Thoracic aorta endothelial cell (primary cell): ENCODE measurements at places on chromosomes 7 and 10. TPM values are rescaled to one million over a fixed set of nuclear protein-coding genes. Genes with fewer than 3 reads are reported as not detected.

Gene GPER1
- 1.5 and 2.0 TPM in 2 replicates for total RNA-seq

Gene ANKRD2
- 0.27 and 1.2 TPM in 2 replicates for total RNA-seq

Gene TUBB8
- total RNA-seq = 0.07 TPM in 1 of 2 replicates, not detected in the other

Gene SPDYE1
- total RNA-seq = 0.07 TPM in 1 of 2 replicates, not detected in the other

Gene SLC26A3
- total RNA-seq = not detected in 2 replicates

Gene TRIM73
- 0.43 and 0.66 TPM in 2 replicates for total RNA-seq

Gene ANKMY2
- 9.8 and 12.5 TPM in 2 replicates for total RNA-seq

Gene ACTL6B
- not detected in 2 replicates for total RNA-seq

Gene PRRT4
- total RNA-seq = not detected in 2 replicates

Gene C10orf143
- total RNA-seq = 0.57 TPM in 1 of 2 replicates, not detected in the other

Gene SLC18A3
- not detected in 2 replicates for total RNA-seq

Gene AKR1C1
- 1.1 and 7.2 TPM in 2 replicates for total RNA-seq

Gene IL15RA
- 14.9 and 26.6 TPM in 2 replicates for total RNA-seq

Gene TNPO3
- 80.3 and 84.3 TPM in 2 replicates for total RNA-seq

Gene OPN4
- total RNA-seq = not detected in 2 replicates

Gene CPA2
- not detected in 2 replicates for total RNA-seq

Gene TAS2R38
- not detected in 2 replicates for total RNA-seq

Gene SEC31B
- 3.3 and 6.0 TPM in 2 replicates for total RNA-seq

Gene FAM237B
- not detected in 2 replicates for total RNA-seq

Gene CCDC7
- total RNA-seq = 7.3 and 19.6 TPM in 2 replicates

Gene ANXA8L1
- not detected in 2 replicates for total RNA-seq

Gene INMT
- total RNA-seq = not detected in 2 replicates

Gene PLCE1
- under 0.01 and 0.07 TPM in 2 replicates for total RNA-seq

Gene ACHE
- total RNA-seq = 0.13 and 0.22 TPM in 2 replicates

Gene EN2
- total RNA-seq = not detected in 2 replicates

Gene SLC26A4
- 1.7 and 2.0 TPM in 2 replicates for total RNA-seq

Gene SP8
- total RNA-seq = not detected in 2 replicates

Gene NPSR1
- total RNA-seq = not detected in 2 replicates

Gene ACTR3C
- total RNA-seq = 0.07 and 0.13 TPM in 2 replicates

Gene PTPN12
- total RNA-seq = 120 and 134 TPM in 2 replicates

Gene LIPK
- total RNA-seq = not detected in 2 replicates

Gene GNAT3
- not detected in 2 replicates for total RNA-seq

Gene VGF
- 0.07 TPM in 1 of 2 replicates, not detected in the other for total RNA-seq

Gene ARL4A
- 43.6 and 44.7 TPM in 2 replicates for total RNA-seq

Gene UCN3
- not detected in 2 replicates for total RNA-seq

Gene INHBA
- 3.3 and 19.5 TPM in 2 replicates for total RNA-seq

Gene NEURL1
- total RNA-seq = under 0.01 and 0.43 TPM in 2 replicates

Gene FEZF1
- not detected in 2 replicates for total RNA-seq

Gene HOXA4
- 0.80 and 1.9 TPM in 2 replicates for total RNA-seq

Gene IGFBP1
- 0.72 and 0.80 TPM in 2 replicates for total RNA-seq

Gene ANAPC16
- 34.7 and 45.3 TPM in 2 replicates for total RNA-seq

Gene TMEM140
- 9.6 and 11.8 TPM in 2 replicates for total RNA-seq

Gene OPN1SW
- not detected in 2 replicates for total RNA-seq

Gene CYP2C19
- total RNA-seq = not detected in 2 replicates

Gene TDRD1
- 0.07 TPM in 1 of 2 replicates, not detected in the other for total RNA-seq

Gene GPR141
- total RNA-seq = not detected in 2 replicates

Gene FXYD4
- not detected in 2 replicates for total RNA-seq

Gene CPN1
- not detected in 2 replicates for total RNA-seq

Gene SPDYE5
- total RNA-seq = under 0.01 TPM in 1 of 2 replicates, not detected in the other

Gene OR2A1
- total RNA-seq = 0.22 TPM in 1 of 2 replicates, not detected in the other

Gene FAM20C
- total RNA-seq = 15.1 and 16.1 TPM in 2 replicates

Gene FRA10AC1
- total RNA-seq = 19.9 and 20.2 TPM in 2 replicates

Gene EPO
- total RNA-seq = not detected in 2 replicates

Gene MACROH2A2
- total RNA-seq = 0.14 and 0.66 TPM in 2 replicates

Gene PPP1R17
- not detected in 2 replicates for total RNA-seq
